ENCODE measurements at places on chromosomes 2 and 18. TPM values are rescaled to one million over a fixed set of nuclear protein-coding genes. Genes with fewer than 3 reads are reported as not detected.

DNA sequence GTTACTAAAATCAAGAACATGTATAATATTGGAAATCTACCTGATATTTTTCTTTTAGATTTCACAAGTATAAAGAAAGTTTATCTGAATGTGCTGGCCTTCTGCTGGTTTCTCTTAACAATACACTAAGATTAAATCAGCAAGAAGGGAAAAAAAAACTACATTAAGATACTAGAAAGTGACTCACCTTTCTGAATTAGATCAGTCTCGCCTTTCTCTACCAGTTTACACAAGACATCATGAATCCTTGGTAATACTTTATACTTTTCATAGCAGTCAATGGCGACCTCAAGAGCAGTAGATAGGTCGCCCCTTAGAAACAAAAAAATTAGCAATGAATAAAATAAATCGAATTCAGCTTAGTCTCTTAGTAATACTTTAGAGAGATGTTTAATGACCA, 61.2 kb downstream of the LRPPRC start:
- no peaks in the 10 kb centered on the region for H3K27me3 ChIP-seq
- H3K36me3 ChIP-seq: peaks cover 63% of the 10 kb centered on the region
- DNase-seq: no peak
- no peaks in the 10 kb centered on the region for H3K4me1 ChIP-seq
- H3K27ac ChIP-seq: no peak overlapping the region
- H3K4me3 ChIP-seq: no peak overlapping the region

GRCh38 chr2:160791884-160792283, 298.3 kb upstream of the RBMS1 start:
- DNase-seq: no peak
- no peaks in the 10 kb centered on the region for H3K36me3 ChIP-seq
- no peak overlapping the region for H3K27ac ChIP-seq
- H3K27me3 ChIP-seq: no peaks in the 10 kb centered on the region
- no peak overlapping the region for H3K4me3 ChIP-seq

DNA sequence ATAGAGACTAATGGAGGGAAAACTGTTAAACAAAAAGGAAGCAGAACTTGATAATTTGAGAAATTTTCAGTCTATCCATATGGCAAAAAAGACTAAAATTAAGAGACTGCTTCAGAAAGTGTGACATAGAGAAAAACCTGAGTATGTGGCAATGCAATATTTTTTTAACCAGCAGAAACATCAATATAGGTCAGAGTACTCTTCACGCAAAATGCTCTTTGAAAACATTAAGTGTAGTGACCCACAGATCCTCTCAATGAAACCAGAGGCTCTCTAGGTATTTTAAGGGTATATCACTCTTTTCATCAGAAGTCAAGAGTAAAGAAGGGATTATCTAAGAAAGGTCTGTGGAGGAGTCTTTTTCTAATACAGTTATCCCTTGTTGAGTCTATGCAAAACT, 1394.8 kb downstream of the DSC3 start:
- H3K27ac ChIP-seq: no peak overlapping the region
- H3K36me3 ChIP-seq: no peaks in the 10 kb centered on the region
- no peak overlapping the region for H3K4me3 ChIP-seq
- H3K4me1 ChIP-seq: no peaks in the 10 kb centered on the region
- no peaks in the 10 kb centered on the region for H3K27me3 ChIP-seq
- DNase-seq: no peak

DNA sequence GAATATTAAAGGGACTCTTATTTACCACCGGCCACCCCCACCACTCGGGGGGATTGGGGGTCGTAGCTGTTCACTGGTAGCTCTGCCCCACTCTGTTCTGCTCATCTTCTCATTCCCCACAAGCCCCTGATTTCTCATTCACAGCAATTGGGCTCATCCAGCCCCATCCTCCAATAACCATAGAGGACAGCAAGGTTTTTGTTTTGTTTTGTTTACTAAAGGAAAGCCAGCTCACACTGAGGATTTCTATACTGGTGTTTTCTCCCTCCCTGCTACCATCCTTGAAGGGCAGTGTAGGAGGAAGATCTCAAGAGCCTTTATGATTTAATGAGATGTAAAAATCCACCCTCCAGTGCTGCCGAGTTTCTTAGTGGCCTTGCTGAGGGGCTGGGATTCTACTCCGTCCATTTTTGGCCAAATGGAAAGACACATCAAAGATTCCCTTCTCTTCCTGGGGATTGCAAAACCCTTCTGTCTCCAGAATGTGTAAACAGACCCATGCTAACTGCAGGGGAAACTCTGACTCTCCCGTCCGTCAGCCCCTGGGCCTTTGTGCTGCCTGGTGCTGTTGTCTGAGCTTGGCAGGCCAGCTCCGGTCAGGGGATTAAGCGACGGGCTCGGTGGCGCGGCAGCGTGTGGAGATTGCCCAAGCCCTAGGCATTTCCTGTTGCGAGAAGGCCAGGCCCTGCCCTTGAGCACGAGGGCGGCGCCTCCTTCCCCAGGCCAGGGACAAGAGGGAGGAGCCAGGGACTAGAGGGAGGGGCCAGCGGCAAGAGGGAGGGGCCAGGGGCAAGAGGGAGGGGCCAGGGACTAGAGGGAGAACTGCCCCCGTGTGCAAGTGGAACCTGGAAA, 165.0 kb downstream of the ANTXR1 start:
- peak overlapping the region; percentile 81 for H3K27ac ChIP-seq
- H3K4me3 ChIP-seq: peak overlapping the region; percentile 12
- H3K4me1 ChIP-seq: peaks cover 44% of the 10 kb centered on the region
- peak; percentile 97 for DNase-seq

- no peaks in the 10 kb centered on the region for H3K4me1 ChIP-seq
- no peaks in the 10 kb centered on the region for H3K27me3 ChIP-seq
- no peak overlapping the region for H3K4me3 ChIP-seq
- H3K27ac ChIP-seq: peak overlapping the region; percentile 9
- H3K36me3 ChIP-seq: no peaks in the 10 kb centered on the region
Observed at GRCh38 chr18:21052385-21052784, 59.2 kb downstream of the ROCK1 start.

- no peak overlapping the region for H3K4me3 ChIP-seq
- H3K36me3 ChIP-seq: no peaks in the 10 kb centered on the region
- H3K4me1 ChIP-seq: peaks cover 51% of the 10 kb centered on the region
- H3K27ac ChIP-seq: peak overlapping the region; percentile 84
- DNase-seq: no peak
Observed at GRCh38 chr2:237208373-237209260, 122.9 kb downstream of the COPS8 start.

DNA sequence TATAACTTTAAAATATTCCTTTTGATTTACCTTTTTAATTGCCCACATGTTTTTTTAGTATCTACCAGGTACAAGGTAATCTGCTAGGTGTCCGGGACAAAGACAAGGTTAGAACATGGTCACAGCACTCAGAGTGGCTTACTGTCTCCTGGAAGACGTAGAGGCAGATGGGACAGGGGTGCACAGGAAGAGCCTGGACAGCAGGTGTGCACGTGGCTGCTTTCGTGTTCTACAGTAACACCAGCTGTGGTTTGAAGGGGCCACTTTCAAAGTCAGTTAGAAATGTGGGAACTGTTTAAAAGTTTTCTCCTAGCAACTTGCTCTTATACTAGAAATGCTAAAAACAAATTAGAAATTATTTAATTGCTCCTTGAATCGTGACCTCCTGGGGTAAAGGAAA, 102.9 kb upstream of the ALPP start:
- H3K4me3 ChIP-seq: no peak overlapping the region
- DNase-seq: no peak
- no peaks in the 10 kb centered on the region for H3K27me3 ChIP-seq
- H3K27ac ChIP-seq: no peak overlapping the region
- no peaks in the 10 kb centered on the region for H3K4me1 ChIP-seq

GRCh38 chr2:36445185-36445866, 89.7 kb downstream of the CRIM1 start:
- no peak overlapping the region for H3K4me3 ChIP-seq
- DNase-seq: no peak
- no peaks in the 10 kb centered on the region for H3K36me3 ChIP-seq
- H3K27me3 ChIP-seq: no peaks in the 10 kb centered on the region
- H3K4me1 ChIP-seq: peaks cover 49% of the 10 kb centered on the region

The RGPD8 gene
- 16.1 TPM for total RNA-seq

The ASB18 gene
- not detected for total RNA-seq
